Stimulated activated naive B cell treated with anti-CD40 and anti-IgM and Interleukin-4, amounts not matched to agents 10 μg/mL and 1 μg/mL and 100 μg/mL, for 72 hours (primary cell): ENCODE measurements at places on chromosomes 4 and X.

- DNase-seq, result no peak
These were observed 54.1 kb upstream of the PRPS1 start for GRCh38 chrX:107574054-107574683.

- no peak for DNase-seq
These were observed 101.5 kb upstream of the MAML3 start for GRCh38 chr4:140255467-140255866.

GRCh38 chrX:139826065-139827044 is 106.5 kb downstream of the ATP11C start:
- no peak for DNase-seq

DNA sequence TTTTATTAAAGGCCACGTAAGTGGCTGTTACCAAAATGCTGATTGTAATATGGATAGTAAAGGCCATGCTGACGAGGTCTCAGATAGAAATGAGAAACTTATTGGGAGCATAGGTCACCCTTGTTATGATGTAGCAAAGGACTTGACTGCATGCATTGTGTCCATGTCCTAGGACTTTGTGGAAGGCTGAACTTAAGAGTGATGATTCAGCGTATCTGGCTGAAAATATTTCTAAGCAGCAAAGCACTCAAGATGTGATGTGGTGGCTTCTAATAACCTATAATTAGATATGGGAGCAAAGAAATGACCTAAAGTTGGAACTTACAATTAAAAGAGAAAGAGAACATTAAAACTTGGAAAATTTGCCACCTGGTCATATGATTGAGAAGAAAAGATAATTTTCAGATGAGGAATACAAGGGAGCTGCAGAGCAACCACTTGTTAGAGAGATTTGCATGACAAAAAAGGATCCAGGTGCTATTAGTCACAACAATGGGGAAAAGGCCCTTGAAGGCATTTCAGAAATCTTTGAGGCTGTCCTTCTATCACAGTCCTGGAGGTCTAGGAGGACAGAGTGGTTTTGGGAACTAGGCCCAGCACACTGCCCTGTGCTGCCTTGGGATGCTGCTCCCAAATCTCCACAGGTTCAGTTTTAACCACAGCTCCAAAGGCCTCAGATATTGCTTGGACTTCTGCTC is 793.7 kb upstream of the LCORL start:
- no peak for DNase-seq
